ENCODE measurements at places on chromosomes 4 and X. TPM values are rescaled to one million over a fixed set of nuclear protein-coding genes. Genes with fewer than 3 reads are reported as not detected.
A peak's percentile ranks its signal among the peaks of the same experiment; 100 is the strongest.

GRCh38 chrX:24498181-24498580 is 33.1 kb downstream of the PDK3 start:
- DNase-seq: no peak
- H3K4me3 ChIP-seq: no peak overlapping the region
- no peaks in the 10 kb centered on the region for H3K27me3 ChIP-seq
- peaks cover 22% of the 10 kb centered on the region for H3K4me1 ChIP-seq
- H3K27ac ChIP-seq: peak overlapping the region; percentile 62

Gene FAM9B
- total RNA-seq: not detected

DNA sequence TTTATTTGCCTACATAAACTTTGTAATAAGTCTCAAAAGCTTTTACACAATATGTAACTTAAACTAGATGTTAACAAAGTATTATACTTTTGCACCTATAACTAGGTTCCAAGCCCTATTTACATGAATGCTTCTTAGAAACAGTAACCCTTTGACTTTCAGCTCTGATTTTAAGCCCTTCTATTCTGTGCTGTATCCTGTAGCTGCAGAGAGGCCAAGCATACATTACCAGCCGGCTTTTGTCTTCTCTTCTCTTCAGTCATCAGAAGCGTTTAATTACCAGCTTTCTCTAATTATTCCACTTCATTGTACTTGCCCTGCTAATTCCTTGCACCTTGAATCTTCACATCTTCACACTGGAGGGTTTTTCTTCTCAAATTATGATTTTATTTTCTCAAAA is 403.1 kb downstream of the PDGFC start:
- no peak overlapping the region for H3K27ac ChIP-seq
- H3K36me3 ChIP-seq: no peaks in the 10 kb centered on the region
- no peak for DNase-seq
- H3K4me1 ChIP-seq: no peaks in the 10 kb centered on the region

Gene PCDH18
- not detected for total RNA-seq

- H3K27me3 ChIP-seq: peaks cover 12% of the 10 kb centered on the region
- no peak overlapping the region for H3K4me3 ChIP-seq
- H3K4me1 ChIP-seq: peaks cover 17% of the 10 kb centered on the region
- no peak for DNase-seq
- no peak overlapping the region for H3K27ac ChIP-seq
Measured at GRCh38 chr4:154720618-154721267, 23.1 kb upstream of the LRAT start.

DNA sequence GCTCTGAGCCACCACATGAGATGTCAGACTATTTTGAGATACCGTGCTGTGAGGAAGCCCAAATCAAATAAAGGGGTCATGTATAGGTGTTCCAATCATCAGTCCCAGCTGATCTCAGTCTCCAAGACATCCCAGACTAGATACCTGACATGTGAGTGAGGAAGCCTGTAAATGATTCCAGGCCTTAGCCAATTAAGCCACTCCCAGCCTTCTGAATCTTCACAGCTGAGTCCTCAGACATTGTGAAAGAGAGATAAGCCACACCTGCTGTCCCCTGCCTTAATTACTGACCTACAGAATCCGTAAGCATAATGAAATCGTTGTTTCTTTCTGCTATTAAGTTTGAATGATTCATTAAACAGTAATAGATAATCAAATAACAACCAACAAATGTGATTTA is 671.4 kb downstream of the ZNF674 start:
- no peaks in the 10 kb centered on the region for H3K27me3 ChIP-seq
- H3K4me1 ChIP-seq: peaks cover 11% of the 10 kb centered on the region
- peaks cover 2% of the 10 kb centered on the region for H3K36me3 ChIP-seq
- H3K4me3 ChIP-seq: no peak overlapping the region
- DNase-seq: no peak

Gene GPAT3
- total RNA-seq: 25.9 TPM

GRCh38 chr4:67122029-67122428 is 423.3 kb downstream of the CENPC start:
- H3K4me1 ChIP-seq: no peaks in the 10 kb centered on the region
- DNase-seq: no peak
- no peaks in the 10 kb centered on the region for H3K36me3 ChIP-seq

DNA sequence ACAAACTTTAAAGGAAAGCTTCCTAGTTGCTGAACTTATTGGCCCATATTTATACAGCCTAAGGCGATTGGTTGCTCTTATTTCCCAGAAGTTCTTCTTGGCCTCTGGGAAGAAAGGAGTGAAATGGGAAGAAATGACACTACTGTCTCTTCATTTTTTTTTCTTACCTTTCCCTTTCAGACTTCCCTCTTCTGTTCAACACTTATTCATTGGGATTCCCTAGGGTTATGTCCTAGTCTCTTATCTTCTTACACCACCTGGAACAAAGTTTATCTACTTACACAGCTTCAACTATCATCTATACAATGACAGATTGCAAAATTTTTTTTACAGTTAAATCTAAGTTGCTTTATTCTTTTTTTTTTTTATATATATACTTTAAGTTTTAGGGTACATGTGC is 68.0 kb downstream of the SNX12 start:
- no peak overlapping the region for H3K27ac ChIP-seq
- no peaks in the 10 kb centered on the region for H3K36me3 ChIP-seq
- no peak for DNase-seq
- no peaks in the 10 kb centered on the region for H3K4me1 ChIP-seq

Gene ART3
- total RNA-seq: not detected

GRCh38 chr4:15434091-15434490 is 6.3 kb downstream of the C1QTNF7 start:
- H3K4me1 ChIP-seq: no peaks in the 10 kb centered on the region
- no peak overlapping the region for H3K4me3 ChIP-seq
- no peak overlapping the region for H3K27ac ChIP-seq
- no peak for DNase-seq
- no peaks in the 10 kb centered on the region for H3K36me3 ChIP-seq
- peaks cover 2% of the 10 kb centered on the region for H3K27me3 ChIP-seq

GRCh38 chrX:15043538-15043937 is 170.3 kb downstream of the MOSPD2 start:
- DNase-seq: no peak
- H3K4me3 ChIP-seq: no peak overlapping the region
- peaks cover 13% of the 10 kb centered on the region for H3K27me3 ChIP-seq
- H3K27ac ChIP-seq: no peak overlapping the region
- H3K4me1 ChIP-seq: peaks cover 6% of the 10 kb centered on the region

Gene DCAF8L1
- total RNA-seq: not detected

Gene CT45A3
- not detected for total RNA-seq

Gene GLUD2
- total RNA-seq: 0.38 TPM

- H3K27ac ChIP-seq: no peak overlapping the region
- no peaks in the 10 kb centered on the region for H3K27me3 ChIP-seq
- H3K4me3 ChIP-seq: no peak overlapping the region
- H3K4me1 ChIP-seq: no peaks in the 10 kb centered on the region
- no peak for DNase-seq
Measured at GRCh38 chr4:146428298-146428697, 93.4 kb downstream of the SLC10A7 start.

Data from activated CD8-positive, alpha-beta memory T cell treated with anti-CD3 and anti-CD28 coated beads, Interleukin-2, amount 10 ng/mL, durations not matched to agents 7 days and 5 days (primary cell).